Activated CD8-positive, alpha-beta T cell treated with anti-CD3 and anti-CD28 coated beads for 36 hours (primary cell): ENCODE measurements at places on chromosomes 7 and 10. TPM values are rescaled to one million over a fixed set of nuclear protein-coding genes. Genes with fewer than 3 reads are reported as not detected.

Gene SLC13A1
- not detected for total RNA-seq

Gene HABP2
- not detected for total RNA-seq

Gene VAX1
- total RNA-seq: not detected

Gene IRF5
- 7.7 TPM for total RNA-seq

Gene UCMA
- not detected for total RNA-seq

Gene CH25H
- total RNA-seq: not detected

Gene HPSE2
- not detected for total RNA-seq

DNA sequence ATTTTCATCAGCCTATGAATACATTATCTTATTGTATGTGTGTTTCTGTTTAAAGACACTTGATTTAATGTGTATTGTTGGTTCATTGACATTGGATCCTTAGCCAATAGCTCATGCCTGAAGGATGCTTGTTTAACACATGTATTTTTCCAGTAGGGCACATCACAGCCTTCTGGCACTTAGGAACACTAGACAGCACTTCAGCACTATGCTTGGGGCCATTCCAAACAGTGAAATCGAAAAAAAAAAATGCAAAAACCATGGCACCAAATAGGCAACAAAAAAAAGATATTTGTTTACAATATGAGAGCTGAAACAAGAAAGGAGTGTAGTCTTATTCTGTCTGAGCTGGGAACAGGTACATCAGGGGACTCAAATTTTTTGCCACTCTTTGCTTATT is 262.8 kb downstream of the SLC25A13 start:
- no peak for DNase-seq

DNA sequence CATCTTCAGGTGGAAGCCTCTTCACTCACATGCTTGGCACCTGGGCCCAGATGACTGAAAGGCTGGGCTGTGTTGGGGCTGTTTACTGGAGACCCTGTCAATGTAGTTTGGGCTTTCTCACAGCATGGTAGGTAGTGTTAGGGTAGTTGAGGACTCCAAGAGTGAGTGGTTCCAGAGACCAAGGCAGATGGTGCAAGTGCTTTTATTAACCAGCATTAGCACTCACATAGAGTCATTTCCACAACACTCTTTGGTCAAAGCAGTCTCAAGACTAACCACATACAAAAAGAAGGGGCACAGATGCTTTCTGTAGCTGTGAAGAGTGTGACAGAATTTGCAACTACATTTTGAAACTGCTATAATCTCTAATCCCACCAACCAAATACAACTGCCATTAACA is 135.0 kb downstream of the RTKN2 start:
- no peak for DNase-seq

DNA sequence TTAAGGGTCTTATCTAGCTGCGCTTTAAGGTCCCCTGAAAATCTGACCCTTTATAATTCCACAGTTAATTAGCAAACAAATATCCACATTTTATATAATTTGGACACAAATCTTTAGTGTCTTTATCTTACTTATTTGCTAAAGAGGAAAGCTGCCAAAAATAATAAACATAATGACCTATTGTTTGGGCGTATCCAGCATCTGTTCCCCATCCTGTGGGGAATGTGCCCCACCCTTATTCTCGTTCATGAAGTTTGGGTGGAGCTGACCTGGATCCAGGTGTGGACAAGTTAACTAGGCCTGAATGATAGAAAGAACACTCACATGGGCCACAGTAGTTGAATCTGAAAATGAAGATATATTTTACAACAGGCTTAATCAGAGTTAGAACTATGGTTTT is 218.3 kb downstream of the CRPPA start:
- DNase-seq: no peak

DNA sequence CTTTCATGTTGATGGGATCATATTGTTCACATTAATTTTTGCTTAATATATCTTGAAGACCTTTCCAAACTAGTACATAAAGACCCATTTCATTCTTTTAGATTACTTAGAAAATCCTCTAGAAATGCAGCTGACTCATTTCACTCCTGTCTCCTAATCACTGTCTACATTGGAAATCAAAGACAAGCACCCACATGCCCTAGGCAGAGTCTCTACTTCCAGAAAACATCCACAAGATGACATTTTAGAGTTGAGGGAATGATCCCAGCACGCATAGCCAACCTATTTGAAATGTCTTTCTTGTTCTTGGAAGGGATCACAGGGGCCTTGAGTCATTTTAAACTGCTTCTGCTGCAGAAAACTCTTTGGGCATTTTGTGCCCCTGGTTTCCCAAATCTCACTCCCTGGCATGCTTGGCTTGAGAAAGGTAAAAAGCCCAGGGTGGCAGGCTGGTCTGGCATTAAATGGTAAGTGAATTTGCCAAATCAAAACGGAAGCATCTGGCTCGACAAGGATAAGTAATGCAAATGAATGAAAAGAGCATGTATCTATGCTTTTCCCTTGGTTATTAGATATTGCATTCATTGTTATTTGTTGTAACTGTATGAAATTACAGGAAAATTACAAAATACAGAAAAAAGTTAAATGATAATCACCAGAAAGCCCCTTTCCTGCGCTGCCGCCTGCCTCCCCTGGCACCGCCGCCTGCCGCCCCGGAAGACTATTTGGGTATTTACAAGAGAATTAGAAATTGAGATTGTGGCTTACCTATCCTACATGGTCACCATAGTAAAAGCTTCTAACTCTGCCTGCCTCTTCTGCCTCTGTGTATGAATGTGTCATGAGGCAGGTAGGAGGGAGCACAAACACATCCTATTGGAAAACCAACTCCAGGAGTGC is 225.3 kb downstream of the PTEN start:
- no peak for DNase-seq

- DNase-seq: no peak
Observed at GRCh38 chr10:81603106-81603620, 271.8 kb upstream of the NRG3 start.

DNA sequence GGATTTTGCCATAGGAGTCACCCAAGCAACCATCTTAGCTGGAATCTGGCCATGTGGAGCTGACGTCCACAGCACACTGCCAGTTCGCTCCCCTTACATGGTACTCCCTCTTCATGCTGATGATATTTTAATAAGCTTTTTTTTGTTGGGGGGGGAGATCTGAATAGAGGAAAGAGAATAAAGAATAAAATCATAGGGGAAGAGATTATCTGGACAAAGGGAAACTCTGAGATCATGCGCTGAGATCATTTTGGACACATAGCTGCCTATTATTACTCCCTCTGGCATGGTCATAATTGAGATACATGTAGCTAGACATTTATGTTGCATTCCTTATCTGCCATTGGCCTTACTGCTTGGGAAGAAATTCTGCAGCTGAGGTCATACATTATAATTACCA is 282.7 kb downstream of the HTR7 start:
- DNase-seq: no peak

GRCh38 chr7:93055543-93056107 is 62.2 kb downstream of the SAMD9 start:
- DNase-seq: no peak

DNA sequence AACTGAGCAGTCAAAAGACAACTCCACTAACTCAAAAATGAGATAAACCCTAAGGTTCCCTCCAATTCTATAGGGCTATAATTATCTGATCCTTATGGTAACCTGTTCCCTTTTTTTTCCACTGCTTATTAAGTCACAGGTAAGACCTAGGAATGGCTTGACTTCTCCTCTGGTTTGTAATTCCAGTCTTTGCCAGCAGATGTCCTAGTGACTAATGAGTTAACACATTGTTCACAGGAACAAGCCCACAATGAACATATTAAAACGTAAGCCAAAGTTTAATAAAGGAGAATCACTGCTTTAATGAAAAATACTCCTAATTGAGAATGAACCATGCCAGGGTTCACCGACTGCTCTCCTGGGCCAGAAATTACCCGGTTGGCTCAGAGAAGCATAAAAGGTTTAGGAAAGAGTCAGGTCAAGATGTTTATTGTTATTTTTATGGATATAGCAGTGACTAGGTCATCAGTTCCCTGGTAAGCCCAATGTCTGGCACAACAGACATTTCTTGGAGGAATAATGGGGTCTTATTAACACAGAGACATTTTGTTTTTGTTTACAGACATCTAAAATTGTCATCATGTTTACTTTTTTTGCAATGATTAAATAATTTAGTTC is 120.1 kb downstream of the ELAPOR2 start:
- DNase-seq: peak; percentile 59

GRCh38 chr7:124101173-124101768 is 68.4 kb upstream of the TMEM229A start:
- peak; percentile 34 for DNase-seq

- DNase-seq: no peak
Observed at GRCh38 chr10:77291596-77292505, 345.8 kb downstream of the KCNMA1 start.

DNA sequence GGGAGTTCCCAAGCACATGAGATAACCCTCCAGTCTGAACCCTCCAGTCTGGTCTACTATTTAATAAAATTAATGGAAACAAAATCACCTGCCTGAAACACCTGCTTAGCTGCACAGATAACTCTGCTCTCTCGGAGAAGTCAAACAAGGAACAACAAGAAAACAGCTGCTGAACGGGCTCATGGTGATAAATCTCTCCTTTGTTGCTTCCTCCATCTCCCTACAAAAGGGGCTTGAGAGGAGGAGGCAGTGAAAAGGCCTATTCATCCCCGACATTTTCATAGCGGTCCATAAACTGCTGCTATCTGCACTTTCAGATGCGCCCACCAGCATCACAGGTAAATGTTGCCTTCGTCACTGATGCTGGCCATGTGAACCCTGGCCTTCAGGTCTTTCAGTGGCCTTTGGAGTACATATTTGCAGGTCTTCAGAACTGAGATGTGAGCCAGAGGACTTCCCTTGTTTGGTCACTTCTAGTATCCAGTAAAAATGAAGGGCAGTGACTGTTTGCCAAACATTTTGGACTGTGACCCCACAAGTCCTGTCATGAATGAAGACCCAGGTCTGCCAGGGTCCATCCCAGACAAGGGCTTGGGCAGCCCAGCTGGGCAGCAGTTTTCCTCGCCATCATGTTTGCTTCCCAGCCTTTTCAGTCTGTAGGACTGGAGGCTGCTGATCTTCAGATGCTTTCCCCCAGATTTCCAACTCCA is 15.9 kb downstream of the FKBP6 start:
- no peak for DNase-seq

DNA sequence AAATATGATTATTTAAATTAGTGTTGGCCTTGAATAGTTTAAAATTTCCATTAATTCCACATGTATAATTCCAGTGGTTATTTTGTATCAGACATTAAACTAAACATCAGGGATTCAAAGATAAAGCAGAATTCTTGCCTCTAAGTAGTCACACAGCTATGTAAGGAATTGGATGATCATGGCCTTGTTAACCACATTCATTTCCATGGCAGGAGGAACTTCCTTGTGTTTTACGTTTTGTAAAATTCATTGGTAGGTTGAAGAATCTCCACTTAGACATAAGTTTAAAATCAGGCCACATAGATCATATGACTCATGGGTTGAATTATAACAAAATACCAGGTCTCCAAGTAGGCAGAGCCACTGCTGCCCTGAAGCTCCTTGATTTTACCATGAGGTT is 289.7 kb downstream of the PLXDC2 start:
- DNase-seq: no peak
